Activated T-cell treated with anti-CD3 and anti-CD28 coated beads, Interleukin-2, amount 50 U/mL, for 48 hours (primary cell): ENCODE measurements at places on chromosomes 3 and 15.
A peak's percentile ranks its signal among the peaks of the same experiment; 100 is the strongest.

- DNase-seq = no peak
Observed at GRCh38 chr3:10349801-10350200, 28.9 kb upstream of the SEC13 start.

GRCh38 chr3:188272481-188273372 lies 118.8 kb downstream of the LPP start:
- DNase-seq = peak; percentile 40

GRCh38 chr3:24416224-24416623 lies 78.4 kb downstream of the THRB start:
- DNase-seq = no peak

- DNase-seq = no peak
Observed at GRCh38 chr3:161107311-161107710, 2.2 kb upstream of the B3GALNT1 start.

GRCh38 chr15:61624950-61625349 lies 395.8 kb upstream of the RORA start:
- no peak for DNase-seq

DNA sequence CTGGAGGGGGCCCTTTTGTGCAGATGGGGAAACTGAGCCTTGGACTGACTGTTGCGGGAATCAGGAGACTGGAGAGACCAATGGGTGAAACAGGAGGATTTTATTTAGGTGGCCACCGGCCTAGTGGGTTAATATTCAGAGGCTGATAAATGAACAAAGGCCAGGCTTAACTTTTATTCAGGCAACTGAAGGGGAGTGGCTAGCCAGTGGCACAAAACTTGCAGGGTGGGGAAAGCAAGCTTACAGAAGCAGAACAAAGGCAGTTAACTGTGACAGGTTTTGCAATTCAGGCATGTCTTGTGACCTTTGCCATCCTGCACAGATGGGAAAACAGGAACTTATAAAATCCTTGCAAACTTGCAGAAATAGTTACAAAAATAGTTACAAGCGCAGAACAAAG lies 24.9 kb upstream of the ACAD9 start:
- DNase-seq = no peak

DNA sequence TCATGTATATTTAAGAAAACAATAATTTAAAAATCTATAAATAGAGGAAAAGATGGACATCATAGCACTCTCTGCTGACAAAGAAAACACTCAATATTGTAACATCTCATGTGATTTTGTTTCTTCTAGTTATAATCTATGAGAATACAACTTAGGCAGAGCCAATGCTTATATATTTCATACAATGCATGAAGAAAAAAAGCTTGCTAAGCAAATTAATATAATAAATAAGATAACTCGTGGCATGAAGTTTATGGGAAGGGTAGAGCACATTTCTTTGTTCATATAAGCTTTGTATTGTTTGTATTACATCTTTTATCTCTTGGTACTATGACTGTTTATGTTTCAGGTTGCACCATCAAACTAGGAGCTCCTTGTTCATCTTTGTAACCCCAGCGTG lies 7.6 kb upstream of the ANXA2 start:
- DNase-seq = no peak

- no peak for DNase-seq
Observed at GRCh38 chr3:190109441-190109840, 11.3 kb downstream of the P3H2 start.

DNA sequence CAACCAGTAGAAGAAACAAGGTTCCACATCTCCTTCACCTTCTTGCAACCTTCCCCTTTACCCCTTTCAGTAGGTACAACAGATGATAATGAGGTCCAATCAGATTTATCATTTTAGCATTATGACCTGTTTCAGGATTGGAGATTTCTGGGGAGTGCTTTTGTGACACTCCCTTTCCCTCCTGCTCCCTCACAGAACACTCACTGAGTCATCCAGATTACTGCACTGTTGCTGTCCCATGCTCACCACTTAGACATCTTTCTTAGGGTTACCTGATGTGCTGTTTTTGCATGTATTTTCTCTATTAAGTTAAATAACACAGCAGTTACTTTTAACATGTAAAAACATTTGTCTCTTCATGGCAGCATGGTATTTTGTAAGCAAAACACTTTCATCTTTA lies 118.5 kb downstream of the MFSD1 start:
- DNase-seq = no peak

DNA sequence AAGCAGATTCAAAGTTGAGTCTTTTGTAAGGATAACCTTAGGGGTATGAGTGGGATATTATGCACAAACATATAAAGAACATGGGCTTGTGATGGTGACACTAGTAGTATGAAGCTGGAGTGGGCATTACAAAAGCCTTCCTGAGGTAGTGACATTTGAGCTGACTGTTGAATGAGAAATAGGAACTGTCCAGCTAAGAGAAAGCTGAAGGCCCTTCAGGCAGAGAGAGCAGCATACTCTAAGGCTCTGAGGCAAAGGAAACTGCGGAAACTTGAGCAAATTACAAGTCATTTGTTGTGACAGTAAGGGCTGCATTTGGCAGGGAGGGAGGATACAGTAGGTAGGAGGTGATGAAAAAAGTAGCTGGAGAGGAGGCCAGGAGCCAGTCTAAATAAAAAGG lies 190.7 kb upstream of the CD96 start:
- no peak for DNase-seq

DNA sequence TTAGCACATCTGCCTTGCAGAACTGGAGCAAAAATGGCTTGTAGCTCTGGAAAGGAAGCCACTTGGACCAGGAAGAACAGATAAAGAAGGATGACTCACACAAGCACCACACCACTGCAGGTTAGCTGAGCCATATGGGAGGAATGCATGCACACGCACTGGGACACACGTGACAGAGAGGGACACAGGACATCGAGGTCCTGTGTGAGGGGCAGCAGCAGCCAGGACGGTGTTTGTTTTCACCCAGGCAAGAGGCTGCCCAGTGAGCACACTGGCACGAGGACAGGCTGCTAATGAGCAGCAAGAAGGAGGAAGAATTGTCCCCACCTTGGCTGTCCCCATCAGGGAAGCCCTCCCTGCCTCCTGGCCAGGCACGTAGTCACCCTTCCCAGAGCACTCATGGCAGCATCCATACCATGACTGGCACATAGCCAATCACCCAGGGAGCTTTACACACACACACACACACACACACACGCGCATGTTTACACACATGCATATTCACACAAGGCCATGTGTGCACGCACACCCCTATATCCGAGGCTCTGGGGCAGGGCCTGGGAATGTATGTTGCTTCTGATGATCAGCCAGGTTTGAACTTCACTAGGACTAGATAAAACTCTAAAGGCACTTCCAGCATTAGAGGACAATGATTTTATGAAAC lies 24.0 kb upstream of the SPTBN5 start:
- DNase-seq = no peak

DNA sequence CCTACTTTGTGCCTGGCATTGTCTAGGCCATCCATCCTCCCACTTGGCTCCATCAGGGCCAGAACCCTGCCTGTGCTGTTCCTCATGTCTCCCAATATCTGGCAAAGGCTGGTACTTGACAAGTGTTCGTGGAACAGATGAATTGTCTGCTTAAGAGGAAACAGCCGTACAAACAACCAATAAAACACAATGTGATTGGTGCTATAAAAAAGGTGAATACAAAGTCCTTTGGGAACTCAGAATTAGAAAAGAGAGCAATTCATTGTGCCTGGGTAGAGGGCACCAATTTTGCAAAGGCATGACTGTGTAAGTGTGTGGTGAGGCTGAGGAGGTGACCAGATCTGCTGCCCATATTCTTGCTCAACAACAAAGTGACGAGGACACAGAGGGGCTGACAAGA lies 164.5 kb upstream of the PPP2R3A start:
- DNase-seq = no peak

- no peak for DNase-seq
Observed at GRCh38 chr3:127074900-127075360, 92.0 kb downstream of the PLXNA1 start.

GRCh38 chr3:33229947-33230346 lies 11.3 kb upstream of the SUSD5 start:
- DNase-seq = no peak

DNA sequence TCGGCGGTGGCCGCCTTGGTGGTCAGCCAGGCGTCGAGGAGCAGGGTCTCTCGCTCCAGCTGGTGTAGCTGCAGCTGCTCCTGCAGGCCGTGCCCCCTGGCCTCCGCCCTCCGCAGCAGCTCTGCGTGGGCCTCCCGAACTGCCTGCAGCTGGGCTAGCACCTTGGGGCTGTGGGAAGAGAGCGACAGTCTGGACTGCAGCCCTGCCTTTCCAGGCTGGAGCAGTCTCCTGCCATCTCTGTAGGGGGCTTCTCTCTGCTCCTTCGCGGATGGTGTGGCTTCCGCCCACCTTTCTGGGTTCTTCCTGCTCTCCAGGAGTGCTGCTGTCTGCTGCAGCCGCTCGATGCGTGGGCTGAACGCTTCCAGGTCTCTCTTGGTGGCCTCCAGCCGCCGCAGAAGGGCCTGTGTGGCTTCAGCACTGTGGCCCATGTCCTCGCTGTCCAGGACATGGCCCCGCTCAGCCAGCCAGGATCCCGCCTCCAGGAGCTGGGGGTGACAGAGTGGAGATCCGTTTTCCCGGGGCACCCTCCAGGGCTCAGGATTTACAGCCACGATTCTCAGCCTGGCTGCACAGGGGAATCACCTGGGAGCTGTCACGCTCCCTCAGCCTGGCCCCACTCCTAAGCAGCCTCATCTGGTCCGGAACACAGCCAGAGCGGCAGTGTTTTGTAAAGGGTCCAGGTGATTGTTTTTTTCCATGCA lies 16.8 kb downstream of the PLA2G4B start:
- DNase-seq = no peak

DNA sequence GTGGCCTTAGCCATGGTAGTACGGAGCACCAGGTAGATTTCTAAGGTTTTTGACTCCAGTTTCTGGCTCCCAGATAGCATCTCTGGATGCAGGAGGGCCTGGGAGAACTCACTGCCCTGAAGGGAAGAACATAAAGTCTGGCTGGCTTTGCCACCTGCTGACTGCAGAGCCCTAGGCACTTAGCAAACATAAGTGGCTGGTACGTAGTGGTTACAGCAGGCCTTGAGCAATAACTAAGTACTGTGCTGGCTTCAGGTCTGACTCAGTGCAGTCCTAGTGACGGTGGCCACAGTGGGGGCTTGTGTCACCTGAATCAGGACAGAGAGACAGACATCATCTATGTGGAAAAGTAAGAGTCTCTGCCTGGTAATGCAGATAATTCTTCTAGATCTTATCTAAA lies 871.1 kb downstream of the PDCD6IP start:
- DNase-seq = no peak

DNA sequence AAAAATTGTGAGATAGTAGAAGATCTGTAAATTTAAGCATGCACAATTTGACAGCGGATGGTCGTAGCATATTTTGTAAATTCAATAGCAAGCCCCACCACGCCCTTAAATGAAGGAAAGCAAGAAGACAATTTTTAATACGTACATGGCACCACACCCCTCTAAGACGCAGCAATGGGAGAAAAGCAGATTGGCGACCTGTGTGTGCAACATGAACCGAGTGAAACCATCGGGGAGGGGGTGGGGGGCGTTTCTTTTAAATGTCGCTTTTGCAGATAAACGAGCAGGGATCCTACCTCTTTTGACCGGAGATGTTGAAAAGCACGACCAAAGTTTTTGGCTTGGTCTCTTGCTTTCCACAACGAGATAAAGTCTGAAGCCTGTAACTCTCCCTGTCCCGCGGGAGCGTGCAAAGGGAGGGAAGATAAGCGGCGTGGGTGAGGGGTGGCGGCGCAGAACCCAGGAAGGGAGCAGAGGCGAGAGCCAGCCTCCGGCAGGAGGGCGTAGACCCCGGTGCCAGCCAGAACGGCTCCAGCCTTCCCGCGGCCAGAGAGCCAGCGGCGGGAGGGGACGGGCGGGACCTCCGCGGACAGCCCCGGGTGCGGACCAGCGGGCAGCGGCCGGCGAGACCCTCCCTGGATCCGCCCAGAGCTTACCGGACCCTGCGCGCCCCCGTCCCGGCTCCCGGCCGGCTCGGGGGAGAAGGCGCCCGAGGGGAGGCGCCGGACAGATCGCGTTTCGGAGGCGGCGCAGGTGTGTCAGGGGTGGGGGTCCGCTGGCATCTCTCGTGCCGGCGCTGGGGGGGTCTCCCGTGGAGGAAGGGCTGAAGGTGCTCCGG lies at the start of gene CHL1:
Gene CHL1, plus strand, starts transcription at position 453 of the 838 bp plus-strand sequence. CDS start 123,014 bp downstream, outside the sequence.
- no peak for DNase-seq

DNA sequence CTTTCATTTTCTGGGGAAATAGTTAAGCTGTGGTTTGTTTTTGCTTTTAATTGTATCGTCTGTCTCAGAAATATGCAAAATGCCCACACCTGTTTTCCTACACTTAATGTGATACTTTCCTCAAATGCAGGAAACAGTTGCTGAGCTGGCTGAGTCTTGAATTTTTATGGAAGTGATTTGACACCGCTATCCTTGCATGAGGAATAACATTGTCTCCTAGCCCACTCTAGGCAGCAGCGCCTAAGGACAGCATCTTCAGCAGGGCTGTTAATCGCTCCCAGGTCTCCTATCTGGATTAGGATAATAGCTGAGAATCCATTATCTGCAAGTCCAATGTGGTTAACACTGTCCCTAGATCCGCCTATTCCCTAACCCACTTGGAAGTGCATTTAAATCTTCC lies 132.6 kb upstream of the NR2E3 start:
- DNase-seq = no peak

GRCh38 chr3:31936420-31937060 lies 44.5 kb downstream of the OSBPL10 start:
- DNase-seq = no peak

DNA sequence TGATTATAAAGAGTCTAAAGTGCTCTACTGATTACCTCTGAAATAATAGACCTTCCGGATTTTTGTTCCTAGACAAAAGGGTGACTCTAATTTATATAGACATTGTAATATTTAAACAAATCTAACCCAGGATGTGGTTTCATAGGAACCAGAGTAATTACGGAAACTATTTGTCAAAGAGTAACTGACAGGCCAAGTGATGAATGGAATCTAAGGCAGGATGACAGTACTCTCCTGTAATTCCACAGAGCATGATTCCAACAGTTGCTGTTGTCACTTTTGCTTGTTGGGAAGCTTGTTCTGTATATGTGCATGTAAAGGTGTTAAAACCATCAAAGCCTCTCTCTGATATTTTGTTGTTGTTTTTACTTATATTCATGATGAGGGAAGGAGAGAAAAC lies 1141.0 kb downstream of the IGSF11 start:
- DNase-seq = no peak
